ENCODE measurements at places on chromosomes 4 and X.

- no peak for DNase-seq
Observed at GRCh38 chrX:2664502-2664901, 26.6 kb upstream of the CD99 start.

DNA sequence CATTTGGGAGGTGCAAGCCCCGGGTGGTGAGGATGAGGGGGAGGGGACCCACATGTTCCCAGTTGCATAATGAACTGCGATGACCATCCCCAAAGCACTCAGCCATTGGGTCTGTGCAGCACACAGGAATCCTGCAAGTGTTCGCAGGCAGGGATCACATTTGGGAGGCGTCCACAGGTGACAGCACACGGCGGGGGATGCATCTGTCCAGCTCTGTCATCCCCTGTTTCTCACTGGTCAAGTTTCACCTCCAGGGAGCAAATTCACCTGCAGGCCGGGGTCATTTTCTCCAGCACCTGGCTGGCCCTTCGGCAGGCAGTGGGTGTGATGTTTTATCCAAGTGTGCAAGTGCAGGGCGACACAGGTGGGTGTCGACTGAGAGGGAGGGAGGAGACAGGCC lies 33.3 kb upstream of the SORCS2 start:
- peak; percentile 38 for DNase-seq

DNA sequence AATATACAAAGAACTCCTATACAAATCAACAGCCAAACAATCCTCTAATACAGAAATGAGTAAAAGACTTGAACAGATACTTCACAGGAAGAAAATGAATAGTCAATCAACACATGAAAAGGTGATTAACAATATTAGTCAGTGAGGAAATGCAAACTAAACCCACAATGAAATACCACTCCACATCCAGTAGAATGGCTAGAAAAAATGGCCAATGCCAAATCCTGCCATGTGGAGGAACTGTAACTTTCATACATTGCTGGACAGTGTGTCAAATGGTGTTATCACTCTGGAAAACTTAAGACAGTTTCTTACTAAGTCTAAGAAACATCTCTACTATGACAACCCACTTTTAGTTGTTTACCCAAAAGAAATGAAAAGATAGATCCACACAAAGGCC lies 59.5 kb downstream of the NSG1 start:
- no peak for DNase-seq

GRCh38 chr4:130608121-130608520 lies 1512.2 kb downstream of the C4orf33 start:
- DNase-seq = no peak

GRCh38 chr4:3074846-3075651 lies 568 bp downstream of the HTT start:
- DNase-seq = peak; percentile 89

- no peak for DNase-seq
Observed at GRCh38 chr4:83083925-83084475, 30.5 kb downstream of the PLAC8 start.

GRCh38 chrX:28487818-28488217 lies 99.4 kb upstream of the IL1RAPL1 start:
- no peak for DNase-seq

DNA sequence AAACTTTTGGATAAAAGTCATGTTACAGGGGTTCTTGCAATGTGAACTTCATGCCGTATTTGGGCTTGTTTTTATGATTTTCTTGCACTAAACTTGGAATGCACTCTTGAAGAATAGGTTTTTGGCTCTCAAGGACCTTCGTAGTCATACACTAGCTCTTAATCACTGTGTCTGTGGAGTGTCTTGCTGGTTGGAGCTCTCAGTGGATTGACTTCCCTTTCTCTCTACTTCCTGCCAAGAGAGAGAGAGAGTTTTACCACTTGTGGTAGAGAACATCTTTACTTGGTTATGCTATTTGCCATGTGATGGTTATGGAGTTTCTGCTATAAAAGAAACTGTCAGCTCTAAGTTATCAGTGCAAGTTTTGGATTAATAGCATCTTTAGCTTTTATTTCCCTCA lies 112.4 kb downstream of the BMPR1B start:
- DNase-seq = no peak

DNA sequence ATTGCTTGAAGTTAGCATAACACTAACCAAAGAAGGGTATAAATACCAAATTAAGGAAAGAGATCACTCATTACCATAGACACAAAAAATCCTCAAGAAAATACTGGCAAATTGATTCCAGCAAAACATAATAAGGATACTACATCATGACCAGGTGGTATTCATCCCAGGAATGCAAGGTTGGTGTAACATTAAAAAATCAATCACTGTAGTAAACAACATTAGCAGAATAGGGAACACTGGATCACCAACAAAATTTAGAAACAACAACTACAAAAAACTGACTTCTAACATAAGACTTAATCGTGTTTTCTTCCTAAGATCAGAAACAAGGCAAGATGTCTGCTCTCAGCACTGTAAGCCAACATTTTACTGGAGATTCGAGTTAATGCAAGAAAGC lies 14.1 kb downstream of the GAK start:
- no peak for DNase-seq
